ENCODE measurements at places on chromosomes 7 and 10.

GRCh38 chr7:25562673-25563182 is 334.4 kb upstream of the NPVF start:
- H3K27me3 ChIP-seq, result no peaks in the 10 kb centered on the region
- no peak overlapping the region for H3K27ac ChIP-seq
- H3K4me3 ChIP-seq, result no peak overlapping the region

GRCh38 chr7:53326634-53327033 is 291.2 kb downstream of the POM121L12 start:
- no peaks in the 10 kb centered on the region for H3K27me3 ChIP-seq
- no peaks in the 10 kb centered on the region for H3K36me3 ChIP-seq

DNA sequence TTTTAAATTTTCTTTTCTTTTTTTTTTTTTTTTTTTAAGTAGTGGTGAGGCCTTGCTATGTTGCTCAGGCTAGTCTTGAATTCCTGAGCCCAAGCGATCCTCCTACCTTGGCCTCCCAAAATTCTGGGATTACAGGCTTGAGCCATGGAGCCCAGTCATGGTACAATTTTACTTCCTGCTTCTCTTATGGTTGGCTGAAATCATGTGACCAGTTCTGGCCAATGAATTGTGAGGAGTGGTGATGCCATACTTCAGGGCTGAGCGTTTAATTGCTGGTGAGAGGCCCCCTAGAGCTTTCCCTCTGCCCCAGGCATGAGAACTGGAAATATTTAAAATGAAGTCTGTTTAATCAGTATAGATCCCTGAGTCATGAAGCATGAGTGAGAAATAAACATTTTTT is 22.2 kb upstream of the BAIAP2L1 start:
- H3K4me1 ChIP-seq, result peaks cover 14% of the 10 kb centered on the region
- H3K36me3 ChIP-seq, result no peaks in the 10 kb centered on the region
- no peak for DNase-seq
- no peak overlapping the region for H3K4me3 ChIP-seq
- H3K27ac ChIP-seq, result no peak overlapping the region

DNA sequence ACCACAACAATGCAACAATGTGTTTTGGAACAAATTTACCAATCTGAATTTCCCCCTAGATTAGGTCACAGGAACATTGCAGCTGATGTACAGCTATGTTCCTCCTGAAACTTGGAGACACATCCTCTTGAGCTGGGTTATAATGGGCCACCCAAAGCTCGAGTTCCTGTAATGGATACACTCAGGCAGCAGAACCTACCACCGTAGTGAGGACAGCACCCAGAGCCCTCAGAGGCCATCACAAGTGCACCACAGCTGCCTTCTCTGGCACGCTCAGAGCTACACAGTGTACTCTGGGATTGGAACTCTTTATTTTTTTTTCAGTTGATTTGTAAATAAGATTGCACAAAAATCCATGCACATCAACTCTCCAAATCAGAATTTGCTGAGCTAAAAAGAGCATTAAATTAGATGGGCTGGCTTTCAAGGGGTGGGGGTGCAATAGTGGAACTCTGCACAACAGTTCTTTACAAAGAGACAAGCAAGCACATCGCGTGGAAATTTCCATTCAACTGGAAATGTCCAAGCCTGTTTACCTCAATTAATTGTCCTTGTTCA is 56.7 kb downstream of the EGFR start:
- DNase-seq, result no peak
- H3K36me3 ChIP-seq, result no peaks in the 10 kb centered on the region
- H3K27me3 ChIP-seq, result no peaks in the 10 kb centered on the region

GRCh38 chr10:91163269-91163868 is 57.1 kb upstream of the PCGF5 start:
- H3K4me1 ChIP-seq, result no peaks in the 10 kb centered on the region
- no peaks in the 10 kb centered on the region for H3K27me3 ChIP-seq

GRCh38 chr10:96591946-96592345 is 5.1 kb upstream of the TM9SF3 start:
- no peak overlapping the region for H3K27ac ChIP-seq
- DNase-seq, result no peak
- no peak overlapping the region for H3K4me3 ChIP-seq
- no peaks in the 10 kb centered on the region for H3K27me3 ChIP-seq

- H3K4me3 ChIP-seq, result no peak overlapping the region
- H3K4me1 ChIP-seq, result no peaks in the 10 kb centered on the region
- no peaks in the 10 kb centered on the region for H3K36me3 ChIP-seq
- no peaks in the 10 kb centered on the region for H3K27me3 ChIP-seq
- no peak for DNase-seq
Measured at GRCh38 chr10:60453036-60453435, 63.4 kb upstream of the ANK3 start.

- peaks cover 9% of the 10 kb centered on the region for H3K4me1 ChIP-seq
- H3K27ac ChIP-seq, result no peak overlapping the region
- no peaks in the 10 kb centered on the region for H3K27me3 ChIP-seq
- no peaks in the 10 kb centered on the region for H3K36me3 ChIP-seq
- DNase-seq, result no peak
Measured at GRCh38 chr7:102988631-102989560, 76.1 kb downstream of the LRRC17 start.

DNA sequence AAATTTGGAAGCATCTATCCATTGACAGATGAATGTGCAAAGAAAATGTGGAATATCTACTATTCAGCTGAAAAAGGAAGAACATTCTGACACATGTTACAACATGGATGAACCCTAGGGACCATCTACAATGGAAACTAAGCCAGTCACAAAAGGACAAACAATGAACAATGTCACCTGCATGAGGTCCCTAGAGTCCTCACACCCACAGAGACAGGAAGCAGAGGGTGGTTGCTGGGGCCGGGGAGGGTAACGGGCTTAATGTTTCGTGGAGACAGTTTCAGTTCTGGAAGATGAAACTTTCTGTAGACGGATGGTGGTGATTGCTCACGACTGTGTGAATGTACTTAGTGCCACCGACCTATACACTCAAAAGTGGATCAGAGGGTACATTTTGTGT is 282.9 kb downstream of the ADARB2 start:
- no peak for DNase-seq
- H3K4me1 ChIP-seq, result no peaks in the 10 kb centered on the region
- H3K27ac ChIP-seq, result no peak overlapping the region
- no peak overlapping the region for H3K4me3 ChIP-seq
- no peaks in the 10 kb centered on the region for H3K36me3 ChIP-seq
- H3K27me3 ChIP-seq, result no peaks in the 10 kb centered on the region

- DNase-seq, result no peak
- H3K4me1 ChIP-seq, result no peaks in the 10 kb centered on the region
- no peaks in the 10 kb centered on the region for H3K27me3 ChIP-seq
- H3K36me3 ChIP-seq, result no peaks in the 10 kb centered on the region
- H3K4me3 ChIP-seq, result no peak overlapping the region
Measured at GRCh38 chr10:102608487-102608886, 35.8 kb upstream of the TRIM8 start.

- no peaks in the 10 kb centered on the region for H3K27me3 ChIP-seq
- no peak overlapping the region for H3K27ac ChIP-seq
- no peaks in the 10 kb centered on the region for H3K4me1 ChIP-seq
- DNase-seq, result no peak
- H3K4me3 ChIP-seq, result no peak overlapping the region
- no peaks in the 10 kb centered on the region for H3K36me3 ChIP-seq
Measured at GRCh38 chr7:106344861-106345260, 60.1 kb upstream of the NAMPT start.

DNA sequence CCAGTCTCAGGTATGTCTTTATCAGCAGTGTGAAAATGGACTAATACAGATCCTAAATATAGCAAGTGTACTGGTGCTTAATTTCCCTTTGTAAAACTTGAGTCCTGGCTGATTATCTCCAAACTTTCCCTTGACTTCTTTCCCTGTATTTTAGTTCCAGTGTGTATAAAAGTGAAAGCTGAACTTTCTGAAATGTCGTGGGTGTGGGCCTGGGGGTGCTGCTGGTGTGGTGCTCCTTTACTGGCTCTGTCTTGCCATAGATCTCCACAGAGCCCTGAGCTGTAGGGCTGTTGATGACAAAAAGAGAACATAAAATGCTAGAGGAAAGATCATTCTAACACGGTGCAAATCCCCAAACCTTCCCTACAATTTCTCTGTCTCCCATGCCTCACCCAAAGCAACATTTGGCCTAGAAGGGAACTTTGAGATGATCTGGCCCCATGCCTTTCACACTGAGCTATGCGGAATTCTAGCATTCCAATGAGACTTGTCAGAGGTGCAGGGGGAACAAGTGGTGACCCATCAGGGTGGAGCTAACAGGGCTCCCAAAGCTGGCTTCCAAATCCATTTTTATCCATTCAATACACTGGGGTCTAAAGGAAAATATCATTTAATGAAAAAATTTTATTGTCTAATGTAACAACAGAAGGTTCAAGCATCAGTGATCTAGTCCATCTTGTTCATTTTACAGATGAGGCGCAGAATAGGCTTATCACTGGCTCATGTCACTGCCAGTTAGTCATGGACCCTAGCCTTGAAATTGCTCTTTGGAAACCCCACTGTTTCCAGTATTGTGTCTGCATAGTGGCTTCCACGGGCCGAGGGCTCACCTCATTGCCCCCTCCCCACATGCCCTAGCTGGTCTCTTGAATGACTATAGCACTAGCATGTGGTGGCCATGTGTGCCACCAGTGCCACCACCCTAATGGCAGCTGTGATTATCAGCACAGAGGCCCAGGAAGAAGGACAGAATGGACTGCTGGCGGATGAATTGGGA is 1000.9 kb downstream of the LRMDA start:
- H3K27me3 ChIP-seq, result no peaks in the 10 kb centered on the region
- peak overlapping the region; percentile 61 for H3K27ac ChIP-seq
- H3K36me3 ChIP-seq, result no peaks in the 10 kb centered on the region
- peaks cover 12% of the 10 kb centered on the region for H3K4me1 ChIP-seq
- no peak for DNase-seq

- H3K36me3 ChIP-seq, result no peaks in the 10 kb centered on the region
- no peak for DNase-seq
- no peaks in the 10 kb centered on the region for H3K4me1 ChIP-seq
- H3K27me3 ChIP-seq, result no peaks in the 10 kb centered on the region
- no peak overlapping the region for H3K27ac ChIP-seq
- H3K4me3 ChIP-seq, result no peak overlapping the region
Measured at GRCh38 chr7:108561047-108561619, 8.4 kb downstream of the THAP5 start.

DNA sequence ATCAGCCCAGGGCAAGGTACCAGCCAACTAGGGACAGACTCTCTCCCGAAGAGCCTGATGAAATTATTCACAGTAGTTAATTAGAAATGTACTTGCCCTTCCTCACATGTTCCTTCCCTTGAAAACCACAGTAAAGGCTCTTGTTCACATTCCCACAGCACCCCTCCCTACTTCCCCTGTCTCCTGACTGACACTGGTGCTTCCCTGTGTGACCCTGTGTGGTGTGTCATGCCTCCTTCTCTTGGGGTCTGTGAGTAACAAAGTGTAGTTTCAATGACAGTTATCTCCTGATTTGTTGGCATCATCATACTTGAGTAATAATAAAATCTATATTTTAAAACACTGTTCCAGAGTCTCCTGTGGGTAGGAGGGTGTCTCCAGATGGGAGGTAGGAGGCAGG is 209.7 kb downstream of the ABCA13 start:
- DNase-seq, result no peak
- no peak overlapping the region for H3K27ac ChIP-seq
- no peak overlapping the region for H3K4me3 ChIP-seq
- H3K27me3 ChIP-seq, result no peaks in the 10 kb centered on the region
- H3K4me1 ChIP-seq, result no peaks in the 10 kb centered on the region

- peaks cover 10% of the 10 kb centered on the region for H3K4me1 ChIP-seq
- peaks cover 4% of the 10 kb centered on the region for H3K36me3 ChIP-seq
- no peak overlapping the region for H3K4me3 ChIP-seq
Measured at GRCh38 chr7:100884736-100885439, 4.6 kb downstream of the UFSP1 start.

DNA sequence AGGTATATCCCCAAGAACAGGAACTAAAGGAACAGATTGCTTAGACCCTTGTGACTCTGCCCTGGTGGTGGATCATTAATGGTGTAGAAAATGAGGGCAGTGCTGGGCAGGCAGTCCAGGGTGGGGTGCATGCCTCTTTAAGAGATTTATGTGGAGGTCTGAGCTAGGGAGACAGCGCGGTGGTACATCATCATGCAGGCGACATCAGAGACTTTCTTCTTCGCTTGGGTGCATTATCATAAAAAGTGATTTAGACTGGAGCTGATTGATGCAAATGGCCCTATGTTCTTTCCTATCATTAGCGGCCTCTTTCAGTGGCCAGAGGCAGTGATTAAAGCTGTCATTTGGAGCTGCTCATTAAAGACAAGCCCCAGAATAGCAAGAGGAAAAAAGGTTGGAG is 519.1 kb upstream of the GALNT17 start:
- no peak overlapping the region for H3K27ac ChIP-seq
- no peaks in the 10 kb centered on the region for H3K36me3 ChIP-seq
- no peak for DNase-seq

GRCh38 chr10:109701633-109702215 is 221.6 kb downstream of the XPNPEP1 start:
- no peaks in the 10 kb centered on the region for H3K36me3 ChIP-seq
- no peak overlapping the region for H3K27ac ChIP-seq
- no peak overlapping the region for H3K4me3 ChIP-seq
- no peaks in the 10 kb centered on the region for H3K27me3 ChIP-seq
- H3K4me1 ChIP-seq, result no peaks in the 10 kb centered on the region
- DNase-seq, result no peak

GRCh38 chr7:8255680-8256655 is 6.0 kb downstream of the ICA1 start:
- no peak overlapping the region for H3K4me3 ChIP-seq
- DNase-seq, result no peak
- no peaks in the 10 kb centered on the region for H3K27me3 ChIP-seq

DNA sequence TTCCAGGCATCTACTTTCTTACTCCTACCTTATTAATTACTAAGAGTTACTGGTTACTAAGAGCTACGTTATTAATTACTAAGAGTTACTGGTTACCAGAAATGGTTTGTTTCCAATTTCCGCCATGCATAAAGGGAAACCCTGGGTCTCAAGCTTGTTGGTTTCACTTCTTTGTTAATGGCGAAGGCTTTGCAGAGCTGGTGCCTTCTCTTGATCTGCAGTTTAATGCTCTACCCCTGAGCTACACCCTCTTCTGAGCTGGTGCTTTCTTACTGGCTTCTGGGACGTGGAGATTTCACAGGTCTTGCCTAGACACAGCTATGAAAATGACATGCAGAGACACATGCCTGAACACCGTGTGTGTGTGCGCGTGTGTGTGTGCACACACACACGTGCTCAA is 560 bp downstream of the CPA4 start:
- no peak overlapping the region for H3K4me3 ChIP-seq
- H3K4me1 ChIP-seq, result no peaks in the 10 kb centered on the region
- no peak overlapping the region for H3K27ac ChIP-seq
- no peaks in the 10 kb centered on the region for H3K27me3 ChIP-seq
- DNase-seq, result peak; percentile 36

Measured in pancreas (tissue), 10 donors.